ENCODE measurements at places on chromosomes 12 and 14.

GRCh38 chr14:31283578-31284252, 76.1 kb upstream of the HECTD1 start:
- DNase-seq = no peak

DNA sequence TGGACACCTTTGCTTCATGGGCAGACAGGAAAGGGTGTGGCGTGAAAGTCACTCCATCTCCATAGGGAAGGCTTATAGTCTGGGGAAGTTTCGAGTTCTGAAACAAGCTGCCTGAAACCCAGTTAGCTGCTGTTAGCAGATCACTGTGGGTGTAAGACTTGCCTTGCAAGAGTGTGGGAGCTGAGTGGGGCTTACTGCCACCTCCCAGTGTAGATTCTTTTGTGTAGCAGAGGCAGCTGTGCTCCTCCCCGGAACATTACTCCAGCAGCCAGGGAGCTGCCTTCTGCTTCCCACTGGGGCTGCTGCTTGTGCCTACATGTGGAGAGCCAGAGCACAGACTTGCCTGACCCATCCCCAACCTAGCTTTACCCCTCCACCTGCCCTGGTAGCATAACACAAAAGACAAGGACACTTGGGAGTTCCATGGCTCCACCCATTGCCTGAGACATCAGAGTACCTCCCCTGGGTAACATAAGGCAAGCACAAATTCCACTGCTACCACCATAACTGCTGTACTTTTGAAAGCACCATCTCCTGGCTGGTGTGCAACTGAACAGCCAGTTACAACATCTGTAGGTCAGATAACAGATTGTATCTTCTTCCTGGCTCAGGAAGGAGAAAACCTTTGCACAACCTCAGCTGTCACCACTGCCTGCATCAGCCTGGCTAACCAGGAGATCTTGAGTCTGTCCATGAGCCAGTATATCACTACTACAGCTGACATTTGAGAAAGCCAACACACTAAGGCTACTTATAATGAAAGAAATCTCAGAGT, 69.5 kb downstream of the ADAMTS20 start:
- no peak for DNase-seq

DNA sequence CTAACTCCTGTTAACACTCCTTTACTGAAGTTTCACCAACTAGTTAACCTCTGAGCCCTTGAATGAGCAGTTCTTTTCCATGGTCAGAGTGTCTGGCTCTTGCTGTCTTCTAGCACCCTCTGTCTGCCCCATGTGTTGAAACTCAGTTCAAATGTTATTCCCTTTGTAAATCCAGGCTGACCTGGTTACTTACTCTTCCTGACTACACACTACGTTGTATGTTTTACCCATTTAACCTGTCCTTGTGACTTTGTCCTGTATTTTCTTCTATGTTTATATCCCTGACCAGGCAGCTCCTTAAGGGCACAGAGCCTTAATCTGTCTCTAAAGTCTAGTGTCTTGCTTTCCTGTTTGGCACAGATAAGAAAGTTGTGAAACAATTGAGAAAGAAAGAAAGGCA, 389.0 kb upstream of the RPL10L start:
- no peak for DNase-seq

GRCh38 chr12:52513736-52514135, 6.5 kb downstream of the KRT5 start:
- DNase-seq = no peak

- DNase-seq = no peak
Measured at GRCh38 chr12:79689477-79690141, 1.2 kb downstream of the PAWR start.

GRCh38 chr14:60760644-60761364, 26.2 kb downstream of the MNAT1 start:
- DNase-seq = no peak

DNA sequence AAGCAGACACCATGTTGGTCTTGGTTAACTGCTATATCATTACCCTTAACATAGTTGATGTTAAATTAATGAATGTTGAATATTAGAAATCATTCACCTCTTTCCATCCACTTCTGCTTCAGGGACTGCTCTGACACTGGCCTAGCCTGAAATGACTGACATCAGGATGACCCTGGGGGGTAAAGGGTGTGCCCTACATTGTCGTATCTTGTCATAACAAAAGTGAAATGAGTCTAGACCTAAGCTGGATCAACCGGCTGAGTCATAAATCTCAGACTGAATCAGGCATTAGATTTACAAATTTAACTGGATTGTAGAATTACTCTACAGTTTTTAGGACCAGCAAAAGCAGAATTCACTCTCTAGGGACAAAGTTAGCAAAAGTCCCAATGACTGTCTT, 35.3 kb downstream of the KICS2 start:
- no peak for DNase-seq

GRCh38 chr12:103698752-103699560, 111.9 kb downstream of the STAB2 start:
- DNase-seq = no peak

- DNase-seq = no peak
Measured at GRCh38 chr12:18979401-18980126, 150.0 kb upstream of the PLEKHA5 start.

DNA sequence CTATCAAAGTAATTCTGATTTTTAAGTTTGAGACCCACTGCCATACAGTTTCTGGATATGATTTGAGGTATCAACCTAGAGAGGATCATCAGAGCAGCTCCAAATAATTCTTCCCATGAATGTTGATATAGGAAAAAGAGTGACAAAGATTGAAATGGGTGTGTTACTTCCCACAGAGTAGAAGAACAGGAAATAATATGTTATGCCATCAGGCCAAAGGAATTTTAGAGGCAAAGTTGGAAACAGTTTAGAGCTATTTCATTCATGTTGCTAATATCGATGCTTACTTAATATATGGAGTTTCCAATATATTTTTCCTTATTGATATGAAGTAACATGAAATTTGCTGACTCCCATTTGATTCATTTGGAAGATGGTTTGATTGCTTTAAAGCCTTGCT, 8.9 kb upstream of the MSRB3 start:
- DNase-seq = no peak

DNA sequence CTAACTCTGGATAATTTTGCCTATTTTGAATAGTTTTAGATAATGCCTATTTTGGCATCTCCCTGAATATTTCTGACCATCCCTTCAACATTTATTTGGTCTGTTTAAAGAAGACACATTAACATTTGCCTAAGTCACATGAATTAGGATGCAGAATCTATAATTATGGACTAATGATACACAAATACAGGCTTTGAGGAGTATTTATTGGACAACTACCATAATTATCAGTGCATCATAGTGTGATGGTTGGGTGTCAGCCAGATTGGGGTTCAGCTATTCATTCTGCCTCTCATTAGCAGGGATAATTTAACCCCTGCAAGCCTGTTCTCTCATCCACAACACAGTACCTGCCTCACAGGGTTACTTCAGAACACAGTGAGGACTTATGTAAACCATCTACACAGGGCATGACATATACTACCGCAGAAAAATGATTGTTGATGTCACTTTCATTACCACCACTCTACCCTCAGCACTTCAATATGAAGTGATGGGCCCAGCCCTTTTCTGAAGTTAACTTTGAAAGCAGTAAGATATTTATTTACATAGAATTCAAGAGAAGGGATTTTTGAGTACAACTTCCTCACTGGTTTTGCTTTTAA, 14.4 kb downstream of the PRKCH start:
- DNase-seq = no peak

DNA sequence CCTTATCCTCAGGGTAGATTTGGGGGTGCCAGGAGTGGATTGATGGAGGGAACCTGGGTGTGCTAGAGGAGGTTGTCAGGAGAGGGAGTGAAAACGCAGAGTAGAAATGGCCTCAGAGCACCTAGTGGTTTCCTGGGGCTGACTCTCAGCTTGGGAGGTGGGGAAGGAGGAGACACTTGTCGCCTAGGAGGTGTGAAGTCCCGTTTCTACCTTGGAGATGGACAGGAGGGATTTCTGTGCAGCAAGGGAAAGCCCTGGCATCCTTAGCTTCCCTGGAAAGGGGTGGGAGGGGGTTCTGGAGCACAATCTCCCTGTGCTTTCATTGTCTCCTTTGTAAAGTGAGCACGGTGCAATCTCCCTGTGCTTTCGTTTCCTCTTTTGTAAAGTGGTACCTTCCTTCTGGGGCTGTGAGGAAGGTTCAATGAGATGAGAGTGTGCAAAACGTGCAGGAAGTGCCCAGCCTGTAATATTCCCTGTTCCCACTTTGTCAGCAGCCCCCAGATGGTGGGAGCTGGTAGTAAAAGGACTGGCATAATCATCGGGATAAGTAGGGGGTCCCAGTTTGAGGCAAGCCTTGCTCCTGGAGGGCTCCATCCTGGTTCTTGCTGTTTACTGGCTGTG, 1.6 kb downstream of the OAS3 start:
- no peak for DNase-seq

DNA sequence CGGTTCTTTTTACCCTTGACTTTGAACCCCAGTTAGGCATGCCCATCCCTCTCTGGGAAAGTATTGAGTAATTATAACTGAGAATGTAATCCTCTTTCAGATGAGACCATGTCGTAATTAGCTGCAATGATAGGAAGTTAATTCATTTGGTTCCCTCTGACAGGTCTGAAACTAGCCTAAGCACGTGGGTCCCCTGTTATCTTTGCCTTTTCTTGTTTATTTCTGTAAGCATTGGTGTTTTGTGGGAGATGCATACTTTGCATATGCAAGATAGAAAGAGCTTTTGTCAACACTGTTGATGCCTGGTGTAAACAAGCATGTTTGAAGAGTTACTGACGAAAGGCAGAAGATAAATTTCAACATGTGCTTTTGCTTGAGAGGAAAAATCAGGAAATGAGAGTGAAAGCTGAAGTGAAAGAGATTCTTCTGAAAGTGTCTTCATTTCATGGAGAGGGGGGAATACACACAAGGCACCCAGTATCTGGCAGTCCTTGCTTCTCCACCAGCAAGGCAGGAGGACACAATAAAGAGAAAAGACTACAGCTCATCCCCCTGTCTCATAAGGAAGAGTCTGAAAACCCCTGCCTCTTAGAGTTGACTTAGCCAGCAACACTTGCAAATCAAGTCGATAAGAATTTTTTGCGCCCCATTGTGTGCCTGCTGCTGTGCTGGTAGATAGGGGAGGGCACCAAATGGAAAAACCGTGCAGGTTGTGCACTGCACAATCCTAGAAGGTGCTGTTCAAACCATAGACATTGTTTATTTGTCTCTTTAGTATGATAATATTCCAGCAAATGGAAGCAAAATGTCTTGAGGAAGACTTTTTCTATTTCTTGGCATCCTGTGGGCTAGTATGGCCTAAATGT, 77.8 kb downstream of the SLC24A4 start:
- DNase-seq = no peak

DNA sequence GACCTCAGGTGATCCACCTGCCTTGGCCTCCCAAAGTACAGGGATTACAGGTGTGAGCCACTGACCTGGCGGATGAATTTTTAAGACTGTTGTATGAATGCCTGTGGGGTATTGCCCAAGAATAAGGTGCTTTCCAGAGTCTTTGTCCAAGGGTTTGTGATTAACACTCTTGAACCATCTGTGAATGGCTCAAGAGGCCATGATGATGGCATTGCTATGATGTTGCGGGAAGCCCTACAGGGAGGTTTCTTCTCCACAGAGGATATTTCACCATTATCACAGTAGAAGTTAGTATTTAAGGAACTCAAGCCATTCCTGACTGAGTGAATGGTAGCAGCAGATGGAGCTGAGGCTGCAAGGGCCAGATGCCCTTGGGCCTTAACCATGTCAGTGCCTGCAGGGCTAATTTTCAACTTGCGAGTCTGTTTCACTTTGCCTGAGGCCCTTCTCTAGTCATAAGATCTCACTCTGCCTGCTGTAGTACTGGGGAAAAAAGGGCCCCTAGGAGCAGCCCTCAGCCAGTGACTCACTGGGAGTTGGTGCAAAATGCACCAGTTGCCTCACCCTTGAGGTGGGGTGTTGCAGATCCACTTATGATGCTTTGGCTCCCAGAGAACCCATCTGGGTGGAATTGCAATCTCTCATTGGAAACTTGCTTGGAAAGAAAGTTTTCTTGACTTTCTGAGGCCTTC, 108.6 kb upstream of the FLRT2 start:
- DNase-seq = no peak

GRCh38 chr12:69431591-69432222, 38.5 kb upstream of the FRS2 start:
- DNase-seq = no peak

GRCh38 chr14:101506211-101506925, 54.9 kb upstream of the DIO3 start:
- no peak for DNase-seq

GRCh38 chr12:93870020-93870795, 193.0 kb downstream of the CRADD start:
- DNase-seq = no peak

DNA sequence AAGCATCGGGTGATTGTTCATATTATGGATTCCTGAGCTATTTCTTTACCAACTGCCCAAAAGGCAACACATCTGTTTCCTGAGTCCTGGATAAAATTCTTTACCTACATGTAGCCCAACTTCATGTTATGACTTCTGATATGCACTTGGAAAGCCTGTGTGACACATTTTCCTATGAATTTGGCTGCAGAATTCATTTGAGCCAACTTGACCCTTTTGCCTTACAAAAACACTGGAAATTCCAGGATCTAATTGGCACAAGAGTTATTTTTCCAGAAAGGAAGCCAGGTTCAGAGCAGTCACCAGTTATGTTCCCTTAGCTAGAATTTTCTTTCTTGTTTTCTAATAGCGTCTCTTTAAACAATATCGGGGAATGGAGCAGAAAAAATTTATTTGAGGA, 202.5 kb upstream of the LRIG3 start:
- DNase-seq = no peak

Measured in stimulated activated CD8-positive, alpha-beta memory T cell treated with anti-CD3 and anti-CD28 coated beads, Interleukin-2, amount 100 ng/mL, for 1 hour (primary cell).